ENCODE measurements at places on chromosomes 2 and 18. TPM values are rescaled to one million over a fixed set of nuclear protein-coding genes. Genes with fewer than 3 reads are reported as not detected.

- peaks cover 27% of the 10 kb centered on the region for H3K4me1 ChIP-seq
- H3K4me3 ChIP-seq: peak overlapping the region; percentile 84
- H3K27me3 ChIP-seq: no peaks in the 10 kb centered on the region
- no peaks in the 10 kb centered on the region for H3K36me3 ChIP-seq
- H3K27ac ChIP-seq: peak overlapping the region; percentile 98
These were observed 339 bp downstream of the ACAA2 start for GRCh38 chr18:49813069-49813318.

GRCh38 chr2:168798076-168798887 is 4.2 kb upstream of the NOSTRIN start:
- no peak for DNase-seq
- no peaks in the 10 kb centered on the region for H3K36me3 ChIP-seq
- H3K4me1 ChIP-seq: peaks cover 16% of the 10 kb centered on the region
- no peak overlapping the region for H3K27ac ChIP-seq
- H3K4me3 ChIP-seq: no peak overlapping the region

- no peak overlapping the region for H3K4me3 ChIP-seq
- H3K36me3 ChIP-seq: no peaks in the 10 kb centered on the region
- no peak for DNase-seq
- H3K27ac ChIP-seq: no peak overlapping the region
- H3K4me1 ChIP-seq: peaks cover 7% of the 10 kb centered on the region
- no peaks in the 10 kb centered on the region for H3K27me3 ChIP-seq
These were observed 144.0 kb downstream of the LDLRAD4 start for GRCh38 chr18:13362607-13363006.

DNA sequence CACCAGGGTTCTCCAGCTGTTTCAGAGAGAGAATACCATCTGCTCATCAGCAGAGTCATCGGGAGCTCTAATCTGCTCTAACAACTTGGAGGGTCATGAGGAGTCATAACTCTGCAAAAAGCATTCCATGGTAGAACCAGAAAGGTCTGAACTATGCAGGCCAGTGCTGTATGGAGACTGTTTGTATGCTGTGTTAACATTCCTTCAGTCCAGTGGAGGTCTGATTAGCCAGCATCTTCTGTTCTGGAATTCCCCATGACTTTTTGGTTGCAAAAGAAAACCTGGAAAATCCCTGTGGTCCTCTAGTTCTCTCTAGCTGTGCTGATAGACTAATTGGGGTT is 9.4 kb upstream of the ITGB6 start:
- H3K27me3 ChIP-seq: no peaks in the 10 kb centered on the region
- peak overlapping the region; percentile 73 for H3K27ac ChIP-seq
- H3K4me1 ChIP-seq: peaks cover 40% of the 10 kb centered on the region
- DNase-seq: no peak
- no peaks in the 10 kb centered on the region for H3K36me3 ChIP-seq

- DNase-seq: no peak
- H3K27ac ChIP-seq: no peak overlapping the region
- no peaks in the 10 kb centered on the region for H3K27me3 ChIP-seq
- H3K4me1 ChIP-seq: no peaks in the 10 kb centered on the region
- no peak overlapping the region for H3K4me3 ChIP-seq
- no peaks in the 10 kb centered on the region for H3K36me3 ChIP-seq
These were observed 292.6 kb downstream of the PRKCE start for GRCh38 chr2:45944074-45944473.

DNA sequence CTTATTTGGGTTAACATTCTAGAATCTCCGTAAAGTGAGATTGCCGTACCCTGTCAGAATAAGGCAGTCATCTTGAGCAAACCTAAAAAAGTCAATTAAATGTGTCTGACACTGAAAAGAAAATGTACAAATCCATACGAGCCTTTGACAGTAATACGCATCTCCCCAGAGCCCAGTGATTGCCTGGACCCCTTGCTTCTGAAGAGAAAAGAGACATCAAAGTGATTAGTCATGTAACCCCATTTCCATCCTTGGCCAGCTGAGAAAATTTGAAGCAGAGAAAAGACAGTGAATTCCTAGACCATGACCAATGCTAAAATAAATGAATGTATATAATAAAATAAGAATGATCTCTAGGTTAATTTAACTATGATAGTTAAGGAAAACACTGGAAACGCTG is 1499.4 kb downstream of the SUCLG1 start:
- no peaks in the 10 kb centered on the region for H3K27me3 ChIP-seq
- no peak overlapping the region for H3K27ac ChIP-seq
- no peak for DNase-seq
- no peaks in the 10 kb centered on the region for H3K4me1 ChIP-seq
- no peak overlapping the region for H3K4me3 ChIP-seq
- no peaks in the 10 kb centered on the region for H3K36me3 ChIP-seq

DNA sequence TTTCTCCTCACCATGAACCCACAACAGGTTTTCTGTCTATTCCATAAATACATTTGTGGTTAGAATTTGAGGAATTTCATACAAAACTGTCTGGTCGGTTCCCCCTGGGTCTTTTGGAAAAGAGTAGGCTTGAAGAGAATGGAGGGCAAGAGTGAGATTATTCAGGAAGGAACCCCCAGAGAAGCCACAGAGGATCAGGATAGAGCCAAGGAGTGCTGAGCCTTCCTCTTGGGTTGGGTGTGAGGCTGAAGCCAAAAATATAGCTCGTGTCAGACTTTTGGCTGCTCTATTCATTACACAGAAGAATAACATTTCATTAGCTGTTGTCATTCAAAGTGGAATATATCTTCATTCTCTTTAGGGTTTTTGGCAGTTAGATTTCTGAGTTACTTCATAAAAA is 45.9 kb upstream of the YES1 start:
- no peak for DNase-seq
- H3K27ac ChIP-seq: no peak overlapping the region
- H3K36me3 ChIP-seq: no peaks in the 10 kb centered on the region

GRCh38 chr2:149463328-149464002 is 124.1 kb downstream of the MMADHC start:
- no peaks in the 10 kb centered on the region for H3K4me1 ChIP-seq
- no peak for DNase-seq
- no peaks in the 10 kb centered on the region for H3K36me3 ChIP-seq
- no peaks in the 10 kb centered on the region for H3K27me3 ChIP-seq

DNA sequence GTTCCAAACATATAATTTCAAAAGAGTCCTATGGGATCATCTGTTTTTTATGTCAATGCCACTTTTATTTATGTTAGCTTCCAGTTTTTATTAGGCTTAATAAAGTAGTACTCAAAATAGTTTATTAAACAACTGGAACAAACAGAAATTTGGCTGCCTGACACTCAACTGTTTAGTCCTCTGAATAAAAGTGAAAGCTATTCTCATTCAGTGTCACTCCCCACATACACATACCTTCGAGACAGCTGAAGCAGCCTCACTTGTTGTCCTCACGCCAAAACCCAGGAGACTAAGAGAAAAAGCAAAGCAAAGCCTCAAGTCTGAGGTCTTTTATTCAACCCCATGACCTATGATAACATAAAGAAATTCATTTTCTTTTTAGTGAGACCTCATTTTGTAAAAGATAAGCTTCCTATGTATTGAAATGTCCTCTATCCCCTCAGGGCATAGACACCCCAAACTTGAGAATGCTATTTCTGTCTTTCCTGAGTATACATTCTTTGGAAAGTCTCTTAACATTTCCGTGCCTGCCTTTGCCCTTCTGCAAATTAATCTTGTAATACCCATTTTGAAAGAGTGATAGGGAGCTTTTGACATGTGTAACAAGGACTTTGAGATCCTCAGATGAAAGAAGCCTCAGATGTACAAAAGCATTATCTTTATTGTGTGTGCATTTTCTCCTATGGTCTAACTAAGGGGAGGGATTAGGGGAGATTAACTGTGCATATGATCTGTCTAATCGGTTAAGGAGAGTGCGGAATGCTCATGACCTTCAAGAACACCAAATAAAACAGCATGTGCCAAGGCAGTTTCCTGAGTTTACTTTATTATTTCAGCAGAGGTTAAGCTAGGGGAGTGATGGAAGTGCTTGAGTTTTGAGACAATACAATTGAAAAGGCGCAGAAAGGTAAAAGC is 1523.7 kb upstream of the PIK3C3 start:
- no peaks in the 10 kb centered on the region for H3K27me3 ChIP-seq
- H3K4me1 ChIP-seq: no peaks in the 10 kb centered on the region

- H3K27me3 ChIP-seq: no peaks in the 10 kb centered on the region
- peaks cover 7% of the 10 kb centered on the region for H3K4me1 ChIP-seq
- H3K36me3 ChIP-seq: no peaks in the 10 kb centered on the region
- H3K4me3 ChIP-seq: no peak overlapping the region
- DNase-seq: no peak
These were observed 34.2 kb upstream of the NCOA1 start for GRCh38 chr2:24456599-24457556.

GRCh38 chr2:199434555-199434954 is 23.2 kb downstream of the SATB2 start:
- H3K4me1 ChIP-seq: no peaks in the 10 kb centered on the region
- H3K27me3 ChIP-seq: no peaks in the 10 kb centered on the region
- DNase-seq: no peak
- no peak overlapping the region for H3K4me3 ChIP-seq
- no peak overlapping the region for H3K27ac ChIP-seq
- H3K36me3 ChIP-seq: no peaks in the 10 kb centered on the region

DNA sequence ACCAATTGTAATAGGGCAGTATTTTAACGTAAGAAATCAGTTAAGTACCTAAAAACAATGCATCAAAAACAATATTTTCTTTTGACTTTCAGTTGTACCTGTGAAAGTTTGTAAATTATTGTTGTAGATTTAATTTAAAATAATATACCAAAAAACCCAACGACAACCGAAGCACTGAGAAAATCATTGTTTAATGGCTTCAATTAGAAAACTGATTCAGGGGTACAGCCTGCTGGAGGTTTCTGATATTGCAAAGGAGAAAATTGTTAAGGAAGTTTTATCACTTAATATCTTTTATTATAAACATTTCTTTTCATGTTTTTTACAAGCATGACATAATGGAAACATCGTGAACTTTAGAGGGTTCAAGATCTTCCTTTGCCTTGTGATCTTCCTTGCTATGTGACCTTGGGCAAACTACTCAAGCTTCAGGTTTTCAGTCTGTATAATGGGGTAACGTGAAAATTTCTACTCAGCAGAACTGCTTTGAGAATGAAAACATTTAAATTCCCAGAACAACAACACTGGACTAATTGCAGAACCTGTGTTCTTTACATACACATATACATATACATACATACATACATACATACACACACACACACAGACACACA is 76.3 kb upstream of the GLS start:
- no peak overlapping the region for H3K4me3 ChIP-seq
- no peaks in the 10 kb centered on the region for H3K27me3 ChIP-seq
- no peak overlapping the region for H3K27ac ChIP-seq
- no peaks in the 10 kb centered on the region for H3K4me1 ChIP-seq
- H3K36me3 ChIP-seq: no peaks in the 10 kb centered on the region

- H3K27me3 ChIP-seq: no peaks in the 10 kb centered on the region
- H3K4me3 ChIP-seq: no peak overlapping the region
- H3K4me1 ChIP-seq: no peaks in the 10 kb centered on the region
- H3K36me3 ChIP-seq: no peaks in the 10 kb centered on the region
- H3K27ac ChIP-seq: peak overlapping the region; percentile 81
These were observed 20.2 kb downstream of the CXCR2 start for GRCh38 chr2:218146056-218146455.

GRCh38 chr2:233450864-233451575 is 96.7 kb downstream of the DGKD start:
- H3K36me3 ChIP-seq: peaks cover 5% of the 10 kb centered on the region
- DNase-seq: peak; percentile 62
- no peak overlapping the region for H3K4me3 ChIP-seq
- no peaks in the 10 kb centered on the region for H3K4me1 ChIP-seq
- H3K27ac ChIP-seq: no peak overlapping the region

DNA sequence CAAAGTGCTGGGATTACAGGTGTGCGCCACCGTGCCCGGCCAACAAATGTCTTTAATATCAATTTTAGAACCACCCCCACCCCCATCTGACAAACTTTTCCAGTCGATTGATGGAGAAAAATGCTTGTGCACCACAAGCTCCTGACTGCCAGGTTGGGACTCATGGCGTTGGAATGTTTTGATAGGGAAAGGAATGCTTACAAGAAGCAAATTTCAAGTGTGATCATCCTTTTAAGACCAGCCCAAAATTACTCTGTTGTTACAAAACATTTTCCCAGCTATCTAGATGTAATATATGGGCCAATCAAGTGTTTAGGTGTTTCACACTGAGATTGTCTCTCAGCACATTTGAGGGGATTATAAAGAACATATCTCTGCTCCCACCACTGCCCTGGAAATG is 45.2 kb downstream of the UBXN4 start:
- H3K4me3 ChIP-seq: no peak overlapping the region
- no peak for DNase-seq

DNA sequence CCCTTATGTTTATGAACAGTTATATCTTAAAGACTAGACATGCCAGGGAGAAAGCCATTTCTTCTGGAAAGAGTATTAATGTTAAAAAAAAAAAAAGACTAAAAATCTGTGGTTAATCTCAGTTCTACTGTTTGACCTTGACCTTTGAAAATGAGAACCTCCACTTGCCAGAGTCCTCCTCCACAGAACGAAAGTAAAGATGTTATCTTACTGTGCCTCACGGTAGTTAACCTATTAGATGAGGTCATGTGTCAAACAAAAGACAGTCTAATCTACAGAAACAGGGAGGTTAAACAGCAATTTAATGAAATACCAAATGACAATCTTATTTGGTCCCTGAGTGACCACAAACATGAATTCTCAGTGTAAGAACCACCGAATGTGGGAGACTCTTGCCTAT is 51.2 kb downstream of the SLC14A2 start:
- peak overlapping the region; percentile 74 for H3K27ac ChIP-seq
- DNase-seq: no peak
- peaks cover 43% of the 10 kb centered on the region for H3K4me1 ChIP-seq
- H3K27me3 ChIP-seq: no peaks in the 10 kb centered on the region

DNA sequence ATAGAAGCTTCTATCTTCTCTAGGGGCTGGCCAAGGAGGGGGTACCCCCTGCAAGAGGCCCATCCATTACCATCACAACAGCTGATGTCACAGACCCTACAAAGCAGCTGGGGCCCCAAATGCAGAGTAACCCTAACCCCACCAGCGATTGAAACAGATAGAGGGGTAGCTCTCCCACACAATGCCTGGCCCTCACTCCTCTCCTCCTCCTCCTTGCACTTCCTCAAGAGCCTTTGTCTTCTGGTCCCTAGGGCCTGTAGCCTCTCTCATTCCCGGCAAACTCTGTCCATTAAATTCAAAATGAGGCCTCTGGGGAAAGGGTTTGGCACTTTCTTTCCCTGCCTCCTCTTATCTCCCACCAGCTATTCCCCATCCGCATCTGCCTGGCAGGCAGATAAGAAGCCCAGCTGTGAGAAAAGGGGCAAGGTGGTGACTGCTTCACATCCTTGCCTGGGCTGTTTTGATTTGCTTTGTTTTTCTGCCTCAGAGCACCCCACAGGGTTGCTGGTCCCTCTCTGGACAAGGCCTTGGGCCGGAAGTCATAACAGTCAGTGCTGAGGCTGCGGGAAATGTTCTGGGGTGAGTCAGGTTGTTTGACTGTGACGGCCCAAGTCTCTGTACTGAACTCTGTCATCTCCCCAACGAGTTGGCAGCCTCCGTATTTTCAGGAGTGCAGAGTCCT is 26.1 kb upstream of the CYP26B1 start:
- no peak overlapping the region for H3K4me3 ChIP-seq
- no peaks in the 10 kb centered on the region for H3K36me3 ChIP-seq
- no peaks in the 10 kb centered on the region for H3K4me1 ChIP-seq
- DNase-seq: no peak
- no peak overlapping the region for H3K27ac ChIP-seq

The C18orf54 gene
- 2.9 TPM for total RNA-seq

The HAAO gene
- 9.8 TPM for total RNA-seq

The ITPRIPL1 gene
- total RNA-seq: 5.2 TPM

The CPO gene
- total RNA-seq: 0.28 TPM

The ELOA2 gene
- total RNA-seq: not detected

The LYG1 gene
- total RNA-seq: not detected

The GKN1 gene
- not detected for total RNA-seq

The CDCA7 gene
- 1.3 TPM for total RNA-seq

The RAB6C gene
- 0.83 TPM for total RNA-seq

The ITGA4 gene
- total RNA-seq: 207 TPM

All from spleen (tissue), 13 donors.